ENCODE measurements at places on chromosomes 16 and 17.

- DNase-seq, result no peak
These were observed 32.3 kb downstream of the CHD9 start for GRCh38 chr16:53087101-53087500.

GRCh38 chr17:66612993-66613392, 221.9 kb upstream of the CACNG5 start:
- DNase-seq, result no peak

- no peak for DNase-seq
These were observed 5.4 kb upstream of the BCAR1 start for GRCh38 chr16:75256696-75257343.

- no peak for DNase-seq
These were observed 9.3 kb downstream of the ODAD4 start for GRCh38 chr17:41939693-41940090.

- peak; percentile 81 for DNase-seq
These were observed at the start of gene SIAH1 for GRCh38 chr16:48385253-48386150. Gene SIAH1 (minus strand): TSS chr16:48385413. CDS start chr16:48362428, 22,985 bp downstream.

- DNase-seq, result no peak
These were observed 41.3 kb upstream of the RASD1 start for GRCh38 chr17:17537311-17538099.

GRCh38 chr16:12228602-12229499, 252.3 kb downstream of the SNX29 start:
- no peak for DNase-seq

- DNase-seq, result no peak
These were observed 86.6 kb upstream of the DNAH9 start for GRCh38 chr17:11511696-11512095.

- DNase-seq, result no peak
These were observed 4.3 kb downstream of the SPDYE4 start for GRCh38 chr17:8753976-8754440.

DNA sequence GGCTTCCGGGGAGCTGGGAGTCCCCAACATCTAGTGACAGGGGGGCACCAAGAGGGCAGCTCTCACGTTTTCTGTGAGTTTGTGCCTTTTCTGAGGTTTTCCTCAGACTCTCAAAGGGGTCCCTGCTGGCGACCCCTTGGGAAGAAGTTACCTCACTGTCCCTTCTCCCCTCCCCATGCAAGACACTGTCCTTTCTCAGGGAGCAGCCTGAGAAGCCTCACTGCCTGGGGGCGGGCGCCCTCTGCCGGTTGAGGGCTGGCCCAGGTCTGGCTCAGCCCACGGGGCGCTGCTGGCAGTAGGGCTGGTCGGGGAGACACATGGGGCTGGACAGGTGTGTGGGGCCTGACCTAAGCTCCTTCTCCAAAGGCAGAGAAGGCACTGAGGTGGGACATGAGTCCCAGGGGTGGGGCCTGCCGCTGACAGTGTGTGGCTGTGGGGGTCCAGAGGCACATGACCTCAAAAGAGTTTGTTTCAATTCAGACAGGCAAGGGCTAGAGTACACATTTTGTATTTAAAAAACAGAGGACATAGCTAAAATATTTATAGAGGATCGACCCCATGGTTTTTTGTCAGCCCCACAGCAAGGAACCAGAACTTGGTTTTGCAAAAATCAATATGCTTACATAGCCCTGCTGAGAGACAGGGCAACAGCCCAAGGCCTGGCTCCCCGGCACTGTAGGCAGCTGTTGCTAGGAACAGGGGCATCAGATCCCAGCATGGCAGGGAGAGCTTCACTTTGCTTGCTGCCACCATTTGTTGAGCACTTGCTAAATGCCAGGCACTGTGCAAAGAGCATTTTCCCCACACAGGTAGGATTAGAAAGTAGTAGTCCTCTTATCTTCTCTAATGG, 18.5 kb upstream of the ALDH3A1 start:
- peak; percentile 65 for DNase-seq

DNA sequence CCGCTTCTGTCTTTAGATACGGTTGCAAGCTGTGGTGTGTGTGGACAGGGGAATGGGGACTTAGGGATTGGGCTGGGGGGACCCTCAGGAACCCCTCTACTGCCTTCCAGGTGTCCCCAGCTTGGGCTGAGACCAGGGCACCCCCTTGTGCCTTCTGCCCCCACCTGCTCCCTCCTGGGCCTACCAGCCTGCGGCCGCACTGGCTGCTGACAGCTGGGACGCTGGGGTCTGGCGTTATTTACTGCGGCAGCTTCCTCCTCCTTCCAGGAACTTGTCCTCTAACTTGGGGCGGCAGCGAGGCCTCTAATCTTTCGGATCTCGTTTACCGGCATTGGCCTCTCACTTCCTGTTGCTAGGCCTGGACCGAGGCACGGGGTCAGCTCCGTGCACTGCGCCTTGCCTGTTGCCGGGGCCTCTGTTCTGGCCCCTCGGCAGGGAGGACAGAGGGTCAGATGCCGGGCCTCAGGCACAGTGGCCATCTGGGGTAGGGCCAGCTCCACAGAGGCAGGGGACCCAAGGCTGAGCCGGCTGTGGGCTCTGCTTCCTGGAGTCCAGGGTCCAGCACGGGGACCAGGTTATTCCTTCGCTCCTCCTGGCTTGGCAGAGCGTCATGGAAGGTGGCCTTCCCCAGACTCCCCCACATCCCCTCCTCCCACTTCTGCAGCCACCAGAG, 31.8 kb downstream of the TMEM235 start:
- DNase-seq, result no peak

GRCh38 chr17:80727409-80727755, 182.7 kb downstream of the RPTOR start:
- DNase-seq, result no peak

- DNase-seq, result no peak
These were observed 55.2 kb upstream of the SREBF1 start for GRCh38 chr17:17892009-17892408.

DNA sequence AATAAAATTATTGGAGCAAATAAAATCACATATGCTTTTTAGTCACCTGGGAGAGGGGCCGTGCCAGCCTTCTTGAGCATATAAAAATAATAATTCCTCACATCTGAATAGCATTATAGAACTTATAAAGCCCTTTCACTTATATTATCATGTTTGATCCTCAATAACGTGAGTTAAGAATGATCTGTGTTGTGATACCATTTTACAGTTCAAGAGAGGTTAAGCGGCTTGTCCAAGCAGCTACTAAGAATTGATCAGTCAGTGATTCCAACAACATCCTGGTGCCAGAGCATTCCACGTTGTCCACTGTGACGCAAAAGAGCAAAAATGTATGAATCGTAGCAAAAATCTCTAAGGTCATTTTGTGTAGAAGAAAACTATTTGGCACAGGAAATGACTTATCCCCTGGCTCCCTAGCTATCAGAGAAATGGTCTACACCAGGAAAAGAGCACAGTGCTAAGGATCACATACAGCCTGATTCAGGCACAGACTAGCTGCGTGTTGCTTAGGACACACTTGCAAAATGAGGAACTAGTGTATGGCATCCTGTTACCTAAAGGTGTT, 33.0 kb downstream of the ANKFN1 start:
- DNase-seq, result no peak

GRCh38 chr17:59097876-59098275, 8.8 kb downstream of the TRIM37 start:
- DNase-seq, result no peak

DNA sequence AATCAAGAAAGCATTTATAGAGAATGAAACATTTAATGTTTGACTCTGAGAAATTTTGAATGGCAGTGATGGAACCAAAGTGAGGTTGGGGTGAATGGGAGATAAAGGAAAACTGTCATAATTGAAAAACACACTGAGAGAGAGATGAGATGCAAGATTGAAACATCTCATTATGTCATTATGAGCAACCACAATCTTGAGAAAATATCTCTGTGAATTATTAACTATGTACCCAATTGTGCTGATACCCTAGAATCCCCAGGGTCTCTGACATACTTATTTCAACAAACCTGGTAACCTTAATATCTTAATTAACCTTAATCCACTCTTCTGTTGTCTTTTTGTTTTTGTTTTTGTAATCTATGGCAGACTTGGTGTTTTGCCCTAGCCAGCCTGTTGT, 143.5 kb upstream of the HLF start:
- DNase-seq, result no peak

- DNase-seq, result peak; percentile 87
These were observed 5.3 kb upstream of the HIC1 start for GRCh38 chr17:2049333-2050299.
